ENCODE measurements at places on chromosomes 4 and X. TPM values are rescaled to one million over a fixed set of nuclear protein-coding genes. Genes with fewer than 3 reads are reported as not detected.

USP11 gene
- 23.6 TPM for total RNA-seq

MAGEC1 gene
- not detected for total RNA-seq

ZAR1 gene
- total RNA-seq = not detected

COL4A6 gene
- 8.1 TPM for total RNA-seq

PABPC1L2B gene
- total RNA-seq = not detected

CENPVL1 gene
- not detected for total RNA-seq

DGAT2L6 gene
- not detected for total RNA-seq

FAM9C gene
- total RNA-seq = not detected

TTC29 gene
- total RNA-seq = 3.9 TPM

Data from glomerular endothelial cell (primary cell).